NCI-H2081 treated with DMSO at 0.1 percent for 48 hours (cell line): ENCODE measurements at places on chromosomes 12 and 14.

DNA sequence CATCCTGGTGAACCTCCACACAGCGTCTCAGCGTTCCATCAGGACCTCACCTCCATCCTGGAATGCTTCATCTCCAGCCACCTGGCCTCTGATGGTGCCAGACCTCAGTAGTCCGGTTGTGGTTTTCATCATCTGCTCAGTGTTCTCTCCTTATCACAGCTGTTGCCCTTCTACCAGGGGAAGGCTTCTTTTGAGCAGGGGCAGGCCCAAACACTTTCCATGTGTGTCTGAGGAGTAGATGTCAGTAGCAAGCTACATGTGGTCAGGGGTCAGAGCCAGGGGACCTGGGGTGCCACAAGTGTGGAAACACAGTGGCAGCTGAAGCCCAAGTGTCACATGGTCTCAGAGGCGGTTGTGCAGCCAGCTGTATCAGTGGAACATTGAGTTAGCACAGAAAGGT is 30.2 kb upstream of the FGD4 start:
- DNase-seq = no peak

DNA sequence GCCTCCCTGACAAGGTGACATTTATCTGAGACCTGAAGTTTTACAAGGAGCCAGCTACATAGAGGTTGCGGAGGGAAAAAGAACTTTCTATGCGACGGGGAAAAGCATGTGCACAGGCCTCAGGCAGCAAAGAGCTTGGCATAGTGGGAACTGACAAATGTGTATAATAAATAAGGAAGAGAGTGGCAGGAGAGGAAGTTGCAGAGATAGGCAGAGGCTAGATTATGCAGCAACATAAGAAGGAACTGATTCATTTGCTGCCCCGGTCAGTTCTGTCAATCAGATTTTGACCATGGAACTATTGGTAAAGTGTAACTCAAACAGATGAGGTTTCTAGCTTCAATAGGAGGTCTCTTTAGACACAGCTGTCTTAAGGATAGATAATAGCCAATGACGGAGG is 33.7 kb upstream of the RIC8B start:
- DNase-seq = no peak

- no peak for DNase-seq
Observed at GRCh38 chr12:66354291-66354690, 52.0 kb downstream of the HELB start.

- DNase-seq = no peak
Observed at GRCh38 chr12:62899568-62900390, 35.2 kb downstream of the PPM1H start.
